CD8-positive, alpha-beta memory T cell (primary cell): ENCODE measurements at places on chromosomes 4 and X. TPM values are rescaled to one million over a fixed set of nuclear protein-coding genes. Genes with fewer than 3 reads are reported as not detected.
A peak's percentile ranks its signal among the peaks of the same experiment; 100 is the strongest.

Gene TMLHE
- total RNA-seq: 8.9 TPM

Gene STIM2
- 51.0 TPM for total RNA-seq

Gene TMEM154
- 11.5 TPM for total RNA-seq

Gene RHOXF2
- total RNA-seq: not detected

Gene NAP1L3
- total RNA-seq: 2.0 TPM

Gene PARM1
- not detected for total RNA-seq

Gene SYNPO2
- 0.16 TPM for total RNA-seq

Gene GAGE12E
- not detected for total RNA-seq

Gene CFAP99
- not detected for total RNA-seq

Gene GDPD2
- total RNA-seq: 0.09 TPM

Gene DCAF4L1
- 0.31 TPM for total RNA-seq

Gene PABPC5
- not detected for total RNA-seq

Gene RNF128
- total RNA-seq: not detected

Gene MXD4
- total RNA-seq: 10.2 TPM

DNA sequence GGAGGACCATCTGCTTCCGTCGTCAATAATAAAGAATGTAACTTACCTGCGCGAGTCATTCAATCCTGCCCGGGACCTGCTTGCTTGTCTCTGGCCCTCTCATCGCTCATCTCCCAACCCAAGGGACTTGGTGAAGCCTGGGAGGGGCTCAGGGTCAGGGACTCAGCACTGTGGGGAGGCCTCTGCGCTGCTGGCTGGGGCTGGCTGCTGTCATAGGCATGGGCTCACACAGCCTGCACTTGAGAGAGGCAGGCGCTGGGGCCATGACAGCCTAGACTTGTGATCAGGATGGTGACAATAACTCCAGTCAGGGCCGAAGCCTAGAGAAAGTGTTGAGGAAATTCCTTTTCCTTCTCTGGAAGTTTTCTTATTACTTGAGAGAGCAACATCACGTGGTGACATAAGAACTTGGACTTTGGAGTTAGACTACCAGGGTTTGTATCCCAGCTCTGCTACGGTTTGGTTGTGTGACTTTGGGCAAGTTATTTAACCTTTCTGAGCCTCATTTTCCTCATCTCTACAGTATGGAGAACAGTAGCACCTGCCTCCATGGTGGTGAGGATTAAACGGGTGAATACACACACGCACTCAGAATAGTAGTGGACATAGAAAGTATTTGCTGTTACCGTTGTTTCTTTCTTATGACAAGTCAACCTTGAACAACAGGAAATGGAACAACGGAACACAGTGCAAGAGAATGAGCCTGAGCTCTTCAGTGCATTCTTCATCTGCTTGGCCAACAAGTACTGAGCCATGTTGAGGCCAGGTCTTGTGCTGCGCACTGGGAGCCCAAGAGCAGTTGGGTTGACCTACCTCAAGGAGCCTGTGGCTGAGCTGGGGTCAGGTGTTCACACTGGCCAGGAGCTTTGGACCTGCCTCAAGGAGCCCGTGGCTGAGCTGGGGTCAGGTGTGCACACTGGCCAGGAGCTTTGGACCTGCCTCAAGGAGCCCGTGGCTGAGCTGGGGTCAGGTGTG, 60.5 kb downstream of the TBC1D14 start:
- no peak for DNase-seq

DNA sequence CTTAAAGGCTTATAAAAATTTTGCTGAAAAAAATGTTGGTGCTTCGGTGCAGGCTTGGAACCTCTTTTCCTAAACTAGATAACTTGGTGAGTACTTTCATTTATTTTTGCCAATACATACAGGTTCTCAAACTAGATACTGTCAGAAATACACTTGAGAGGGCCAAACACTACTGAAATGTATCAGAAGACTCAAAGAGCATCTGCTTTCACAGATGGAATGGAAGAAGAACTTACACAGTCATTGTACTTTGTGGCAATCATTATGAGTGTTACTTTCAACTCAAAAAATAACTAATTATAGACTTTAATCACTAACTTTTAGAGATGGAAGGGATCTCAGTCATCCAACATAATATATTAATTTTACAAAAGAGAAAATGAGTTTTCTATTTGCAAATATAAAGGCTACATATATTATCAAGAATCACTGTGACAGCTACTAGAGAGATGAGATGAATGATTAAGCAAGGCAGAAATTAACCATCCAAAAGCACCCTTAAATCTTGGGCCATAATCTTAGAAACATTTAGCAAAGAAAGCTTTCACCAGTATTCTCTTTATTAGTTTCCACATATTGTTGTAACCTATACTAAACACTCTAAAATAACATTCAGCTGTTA, 1.0 kb downstream of the ENAM start:
- no peak for DNase-seq

DNA sequence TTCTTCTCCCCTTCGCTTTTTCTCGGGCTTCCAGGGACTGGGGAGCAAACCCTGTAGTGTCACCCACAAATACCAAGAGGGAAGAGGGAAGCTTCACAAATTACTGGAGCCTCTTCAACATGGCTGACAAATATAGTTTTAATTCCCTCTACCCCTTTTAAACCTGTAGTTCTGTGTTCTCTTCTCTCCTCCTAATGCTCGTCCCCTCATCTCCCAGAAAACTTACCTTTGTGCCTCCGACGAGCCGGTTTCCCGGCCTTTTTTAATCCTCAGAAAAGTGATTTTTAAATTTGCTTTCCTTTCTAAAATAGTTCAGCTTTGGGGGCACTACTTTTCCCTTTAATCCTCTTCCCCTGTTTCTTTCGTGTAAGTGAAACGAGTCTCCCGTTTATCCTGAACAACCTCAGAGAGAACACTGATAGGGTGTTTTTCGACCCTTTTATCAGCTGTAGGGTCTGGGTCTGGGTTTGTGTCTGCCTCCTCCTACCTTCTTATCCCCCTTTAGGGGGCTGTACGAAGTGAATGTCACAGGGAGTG, 408 bp downstream of the TET2 start:
- no peak for DNase-seq

GRCh38 chr4:144338148-144338547, 197.6 kb upstream of the GYPA start:
- no peak for DNase-seq

- no peak for DNase-seq
Measured at GRCh38 chr4:163274861-163275260, 57.5 kb downstream of the NPY1R start.

GRCh38 chrX:41085878-41086626, 807 bp downstream of the USP9X start:
- DNase-seq: peak; percentile 32

- peak; percentile 43 for DNase-seq
Measured at GRCh38 chr4:2535376-2536192, 863 bp upstream of the FAM193A start.

- DNase-seq: no peak
Measured at GRCh38 chr4:5793514-5793913, 82.5 kb downstream of the EVC start.

DNA sequence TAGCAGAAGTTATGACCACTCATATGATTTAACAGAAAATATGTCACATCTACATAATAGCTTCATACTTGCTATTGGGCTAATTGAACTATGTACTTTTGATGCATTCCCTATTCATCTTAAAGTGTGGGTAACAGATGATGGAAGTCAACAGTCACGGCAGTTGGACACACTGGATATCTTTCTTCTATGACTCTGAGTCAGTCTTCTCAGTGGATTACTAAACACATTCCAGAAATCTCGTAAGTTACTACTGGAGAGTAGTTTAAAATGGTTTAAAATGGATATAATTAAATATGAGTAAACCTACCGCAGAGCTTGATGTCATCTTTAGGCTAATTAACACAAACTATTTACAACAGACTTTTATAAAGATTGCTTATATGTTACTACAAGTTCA, 30.1 kb upstream of the CFAP299 start:
- DNase-seq: no peak

- no peak for DNase-seq
Measured at GRCh38 chr4:37717576-37717975, 31.4 kb upstream of the RELL1 start.

- DNase-seq: no peak
Measured at GRCh38 chr4:8547108-8547911, 32.9 kb upstream of the GPR78 start.

- no peak for DNase-seq
Measured at GRCh38 chrX:13816176-13816575, 717 bp downstream of the GPM6B start.

- no peak for DNase-seq
Measured at GRCh38 chr4:128427832-128428366, 140.3 kb upstream of the PGRMC2 start.

GRCh38 chr4:119040694-119041185, 94.9 kb upstream of the MYOZ2 start:
- DNase-seq: no peak

DNA sequence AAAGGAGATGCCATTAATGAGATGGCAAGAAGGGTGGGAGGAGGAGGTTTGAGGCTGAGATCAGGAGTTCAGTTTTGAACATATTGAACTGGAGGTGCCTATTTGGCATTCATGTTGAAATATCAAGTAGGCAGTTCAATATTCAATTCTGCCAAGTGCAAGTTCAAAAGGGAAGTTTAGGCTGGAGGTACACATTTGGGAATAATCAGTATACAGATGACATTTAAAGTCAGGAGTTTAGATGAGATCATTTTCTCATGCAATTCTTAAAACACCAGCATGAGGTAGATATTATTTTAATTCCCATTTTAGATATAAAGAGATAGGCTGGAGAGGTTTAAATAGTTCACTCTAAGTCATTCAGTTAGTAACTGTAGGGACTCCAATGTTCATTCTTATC, 26.1 kb downstream of the COQ2 start:
- no peak for DNase-seq

DNA sequence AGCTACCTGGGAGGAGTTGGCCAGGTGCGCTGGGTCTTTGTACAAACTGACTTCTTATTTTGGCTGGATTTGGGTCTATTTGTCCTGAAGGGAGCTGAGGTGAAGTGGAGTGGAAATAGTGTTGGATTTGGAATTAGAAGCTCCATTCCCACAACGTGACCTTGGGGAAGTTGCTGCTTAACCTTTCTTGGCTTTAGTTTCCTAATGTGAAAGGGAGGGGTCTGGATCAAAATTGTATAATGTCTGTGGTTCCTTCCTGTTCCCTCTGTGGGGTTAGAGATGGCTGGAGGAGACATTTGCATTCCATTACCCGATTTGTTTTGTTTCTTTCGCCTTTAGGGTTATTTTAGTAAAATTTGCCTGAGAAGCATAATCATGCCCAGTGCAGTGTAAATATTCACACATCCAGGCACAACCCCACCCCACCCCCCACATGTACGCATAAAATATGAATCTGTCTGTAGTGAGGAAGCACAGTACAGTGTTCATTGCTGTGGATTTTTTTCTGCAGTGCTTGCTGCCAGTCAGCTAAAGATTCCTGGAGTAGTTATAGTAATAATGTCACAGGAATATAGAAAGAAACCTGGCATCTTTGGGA, 21.5 kb downstream of the JADE1 start:
- DNase-seq: no peak

GRCh38 chrX:118271775-118272174, 74.1 kb upstream of the WDR44 start:
- no peak for DNase-seq

DNA sequence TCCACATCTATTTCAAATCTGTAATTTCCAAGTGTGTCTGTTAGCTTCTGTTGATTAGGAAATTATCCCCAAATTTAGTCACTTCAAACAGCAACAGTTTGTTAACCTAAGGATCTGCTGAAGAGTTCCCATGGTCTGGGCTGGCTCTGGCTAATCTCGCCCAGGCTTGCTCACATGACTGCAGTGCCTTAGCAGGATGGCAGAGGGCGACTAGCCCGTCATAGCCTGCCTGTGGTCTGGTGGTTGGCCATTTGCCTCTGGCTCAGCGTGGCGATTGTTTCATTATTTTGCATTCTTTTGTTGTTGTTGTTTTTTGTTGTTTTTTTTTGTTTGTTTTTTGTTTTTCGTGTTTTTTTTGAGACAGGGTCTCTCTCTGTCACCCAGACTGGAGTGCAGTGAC, 264.0 kb downstream of the TRIML1 start:
- no peak for DNase-seq

DNA sequence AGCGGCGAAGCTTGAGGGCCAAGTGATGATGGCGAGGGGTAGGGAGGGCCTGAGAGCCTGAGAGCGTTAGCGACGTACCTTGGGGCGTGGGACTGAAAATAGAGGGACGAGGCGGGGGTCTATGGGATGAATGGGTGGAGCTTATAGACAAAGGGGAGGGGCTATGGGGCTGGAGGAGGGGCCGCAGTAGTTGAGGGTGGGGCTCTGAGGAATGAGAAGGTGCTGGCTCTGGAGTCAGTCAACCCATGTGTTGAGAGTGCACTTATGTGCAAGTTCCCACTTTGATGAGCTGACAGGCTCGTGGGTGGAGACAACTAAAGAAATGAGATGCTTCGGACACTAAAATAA, 488 bp downstream of the TBC1D25 start:
- peak; percentile 72 for DNase-seq

GRCh38 chrX:23515028-23515427, 152.3 kb upstream of the PRDX4 start:
- no peak for DNase-seq

DNA sequence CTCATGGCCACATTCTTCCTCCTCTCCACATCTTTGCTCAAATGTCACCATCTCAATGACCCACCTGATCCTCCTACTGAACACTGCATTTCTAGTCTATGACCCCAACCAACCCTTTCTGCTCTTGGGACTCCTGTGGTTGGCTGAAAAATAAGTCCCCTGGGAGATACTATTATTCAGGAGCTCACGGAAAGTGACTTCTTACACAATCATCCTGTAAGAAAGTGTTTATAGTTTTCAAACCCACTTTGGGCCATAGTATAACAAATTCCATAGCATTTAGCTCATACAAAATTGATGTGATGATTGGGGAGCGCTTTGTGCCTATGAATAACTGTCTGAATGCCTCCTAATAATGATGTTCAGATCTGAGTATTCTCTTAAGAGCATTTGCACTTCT, 161.4 kb upstream of the HS3ST1 start:
- DNase-seq: no peak

- DNase-seq: no peak
Measured at GRCh38 chr4:150890246-150890645, 124.8 kb downstream of the LRBA start.

- DNase-seq: no peak
Measured at GRCh38 chr4:38181286-38181685, 221.1 kb downstream of the PTTG2 start.

DNA sequence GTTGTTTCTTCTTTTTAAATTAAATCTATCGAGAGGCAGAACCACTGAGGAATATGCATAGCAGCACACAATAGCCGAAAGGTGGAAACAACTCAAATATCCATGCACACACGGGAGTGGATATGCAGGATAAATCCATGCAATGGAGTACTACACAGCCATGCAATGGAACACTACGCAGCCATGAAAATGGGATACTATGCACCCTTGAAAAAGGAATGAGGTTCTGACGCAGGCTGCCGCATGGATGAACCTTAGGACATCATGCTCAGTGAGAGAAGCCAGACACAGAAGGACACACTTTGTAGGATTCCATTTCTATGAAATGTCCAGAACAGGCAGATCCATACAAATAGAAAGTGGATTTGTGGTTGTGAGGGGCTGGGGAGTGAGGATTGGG, 18.4 kb upstream of the P2RY8 start:
- no peak for DNase-seq

GRCh38 chrX:12981880-12982279, 7.0 kb downstream of the TMSB4X start:
- DNase-seq: no peak
